ENCODE measurements at places on chromosomes 4 and X.

DNA sequence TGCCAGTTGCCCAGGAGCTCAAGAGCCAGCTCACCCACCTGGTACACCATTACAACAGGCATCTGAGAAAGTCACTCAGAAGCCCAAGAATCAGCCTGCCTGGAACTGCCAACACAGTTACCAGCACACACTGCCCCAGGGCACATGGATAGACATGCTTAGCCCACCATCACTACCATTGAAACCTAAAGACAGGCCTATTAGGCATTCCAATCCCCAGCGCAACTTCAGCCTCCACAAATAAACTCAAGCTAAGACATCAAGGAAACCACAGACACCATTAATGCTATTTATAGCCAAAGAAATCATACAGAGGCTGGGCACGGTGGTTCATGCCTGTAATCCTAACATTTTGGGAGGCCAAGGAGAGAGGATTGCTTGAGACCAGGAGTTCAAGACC lies 42.3 kb downstream of the ATRX start:
- no peak for DNase-seq

DNA sequence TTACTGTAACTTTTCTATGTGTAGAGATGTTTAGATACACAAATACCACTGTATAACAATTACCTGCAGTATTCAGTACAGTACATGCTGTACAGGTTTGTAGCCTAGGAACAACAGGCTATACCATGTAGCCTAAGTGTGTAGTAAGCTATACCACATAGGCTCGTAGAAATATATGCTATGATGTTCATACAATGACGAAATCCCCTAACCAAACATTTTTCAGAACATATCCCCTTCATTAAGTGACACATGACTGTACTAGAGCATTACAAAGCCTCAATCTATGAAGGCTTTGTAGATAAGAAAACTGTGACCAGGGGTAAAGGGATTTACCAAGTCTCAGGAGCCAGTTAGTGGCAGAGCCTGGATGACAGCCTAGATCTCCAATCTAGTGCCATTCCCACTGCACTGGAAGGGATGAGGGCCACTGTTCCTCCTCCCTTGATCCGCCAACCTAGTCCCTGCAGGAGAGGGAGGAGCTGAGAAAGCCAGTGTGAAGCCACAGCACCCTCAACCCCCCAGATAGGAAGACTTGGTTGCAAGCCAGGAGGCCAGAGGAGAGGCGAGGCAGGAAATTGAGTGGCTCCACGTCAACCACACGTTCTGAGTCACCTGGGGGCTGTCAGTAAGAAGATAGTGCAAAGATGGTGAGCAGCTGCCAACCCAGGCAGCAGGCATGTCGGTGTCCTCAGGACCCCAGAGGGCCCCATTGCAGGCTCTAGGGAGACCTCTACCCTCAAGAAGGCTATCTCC lies 227.7 kb downstream of the BCOR start:
- DNase-seq: peak; percentile 81

DNA sequence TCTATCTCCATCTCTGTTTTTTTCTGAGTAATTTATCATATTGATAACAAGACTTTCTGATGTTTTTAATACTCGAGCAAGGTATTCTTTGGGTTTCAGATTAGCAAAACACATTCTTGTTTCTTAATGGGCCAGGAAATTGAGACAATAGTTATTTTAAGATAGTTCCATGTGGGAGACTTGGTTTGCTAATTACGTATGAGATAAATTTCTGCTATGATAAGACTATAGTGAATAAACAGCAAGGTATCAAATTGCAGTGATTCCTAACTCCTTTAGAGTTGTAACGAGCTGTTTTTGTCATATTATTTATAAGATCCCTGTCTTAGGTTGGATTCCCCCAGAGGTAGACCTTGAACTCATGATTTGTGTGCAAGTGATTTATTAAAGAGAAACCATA lies 38.3 kb downstream of the SYTL5 start:
- no peak for DNase-seq

GRCh38 chr4:37864786-37865185 lies 26.1 kb upstream of the TBC1D1 start:
- DNase-seq: no peak

- peak; percentile 17 for DNase-seq
Observed at GRCh38 chr4:118032691-118033090, 1.6 kb upstream of the NDST3 start.

All from NCI-H226 (cell line).